ENCODE measurements at places on chromosomes 6 and 20. TPM values are rescaled to one million over a fixed set of nuclear protein-coding genes. Genes with fewer than 3 reads are reported as not detected.

GRCh38 chr6:26251354-26252076 is 113.5 kb upstream of the BTN3A2 start:
- peak; percentile 78 for DNase-seq
- no peaks in the 10 kb centered on the region for H3K27me3 ChIP-seq
- no peaks in the 10 kb centered on the region for H3K36me3 ChIP-seq
- H3K27ac ChIP-seq, result peak overlapping the region; percentile 91

DNA sequence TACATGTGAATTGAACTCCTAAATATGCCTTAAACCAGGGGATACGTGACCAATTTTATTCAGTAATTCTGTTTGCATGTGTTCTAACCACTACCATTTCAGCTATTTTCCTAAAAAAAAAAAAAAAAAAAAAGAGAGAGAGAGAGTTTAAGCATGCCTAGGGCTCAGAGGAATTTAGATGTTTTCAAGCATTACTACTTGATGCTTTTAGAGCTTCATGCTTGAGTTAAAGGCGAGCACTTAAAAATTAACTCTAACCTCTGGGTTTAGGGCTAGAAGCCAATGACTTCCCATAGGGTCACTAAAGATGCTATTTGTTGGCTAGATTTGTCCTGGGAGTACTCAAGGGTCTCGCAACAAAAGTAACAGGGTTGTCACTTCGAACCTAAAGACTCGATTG is 217.7 kb downstream of the ATXN1 start:
- DNase-seq, result no peak
- H3K36me3 ChIP-seq, result no peaks in the 10 kb centered on the region
- H3K27ac ChIP-seq, result no peak overlapping the region
- H3K4me3 ChIP-seq, result no peak overlapping the region

GRCh38 chr20:48230216-48230615 is 444.9 kb upstream of the SULF2 start:
- no peak for DNase-seq
- no peak overlapping the region for H3K4me3 ChIP-seq
- H3K27me3 ChIP-seq, result peaks cover 10% of the 10 kb centered on the region
- no peaks in the 10 kb centered on the region for H3K36me3 ChIP-seq

- H3K4me1 ChIP-seq, result peaks cover 4% of the 10 kb centered on the region
Measured at GRCh38 chr6:124970243-124970642, 8.0 kb downstream of the RNF217 start.

DNA sequence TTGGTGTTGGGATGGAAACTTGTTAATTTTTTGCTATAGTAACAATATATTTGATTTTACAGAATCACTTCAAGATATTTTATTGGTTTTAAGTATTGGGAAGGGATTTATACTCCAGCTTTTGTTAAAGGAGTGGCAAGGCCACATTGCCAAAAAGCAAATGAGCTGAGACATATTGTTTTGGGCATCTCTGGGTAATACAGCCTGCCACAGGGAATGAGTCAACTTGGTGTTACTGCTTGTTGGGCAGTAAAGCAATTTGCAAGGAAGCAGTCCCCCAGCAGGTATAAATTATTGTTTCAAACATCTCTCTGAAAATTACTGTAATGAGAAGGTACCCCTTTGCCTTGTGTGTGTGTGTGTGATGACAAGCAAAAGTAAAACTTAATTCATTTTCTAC is 868.3 kb upstream of the FLRT3 start:
- no peak for DNase-seq
- no peaks in the 10 kb centered on the region for H3K36me3 ChIP-seq

DNA sequence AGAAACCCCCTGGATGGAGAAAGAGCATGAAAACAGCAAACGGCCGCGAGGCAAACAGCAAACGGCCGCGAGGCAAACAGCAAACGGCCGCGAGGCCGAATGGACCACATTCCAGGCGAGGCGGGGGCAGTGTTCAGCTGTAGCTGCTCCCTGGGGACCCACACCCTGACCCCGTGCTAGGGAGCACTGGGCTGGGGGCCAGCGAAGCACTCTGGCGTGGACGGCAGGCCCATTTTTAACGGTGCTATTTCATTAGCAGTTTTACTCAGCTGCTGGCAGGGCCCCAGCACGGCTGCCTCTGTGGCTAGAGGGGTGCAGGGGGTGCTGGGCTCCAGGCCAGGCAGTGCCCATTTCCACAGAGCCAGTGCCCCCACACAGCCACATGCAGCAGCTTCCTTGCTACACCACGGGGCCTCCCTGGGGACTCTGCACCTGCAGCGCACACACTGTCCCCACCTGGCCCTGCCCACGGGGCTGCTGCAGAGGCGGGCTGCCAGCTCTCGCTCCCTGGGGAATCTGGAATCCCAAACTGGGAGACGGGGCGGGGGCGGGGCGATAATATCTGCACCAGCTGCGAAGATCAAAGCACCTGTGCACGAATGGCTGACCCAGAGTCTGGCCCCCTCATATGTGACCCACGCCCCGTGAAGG is 35.6 kb upstream of the SLCO4A1 start:
- H3K36me3 ChIP-seq, result no peaks in the 10 kb centered on the region
- peaks cover 5% of the 10 kb centered on the region for H3K4me1 ChIP-seq
- no peak for DNase-seq
- no peak overlapping the region for H3K4me3 ChIP-seq

DNA sequence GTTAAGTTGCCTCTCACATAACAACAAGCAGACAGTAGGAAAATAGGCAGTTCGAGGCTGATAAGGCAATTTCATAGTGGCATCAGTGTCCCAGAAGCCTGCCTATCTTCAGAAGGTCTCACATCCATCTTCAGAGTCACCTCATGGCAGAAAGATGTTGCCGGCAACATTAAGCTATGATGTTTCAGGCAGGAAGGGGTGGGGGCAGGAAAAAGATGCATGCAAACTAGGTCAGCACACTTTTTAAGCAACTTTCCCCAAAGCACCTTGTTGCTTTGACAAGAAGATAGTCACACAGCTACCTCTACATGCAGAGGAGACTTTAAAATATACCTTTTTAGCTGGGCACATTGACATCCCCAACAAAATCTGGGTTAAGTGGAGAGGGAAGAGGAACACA is 43.2 kb upstream of the SMIM8 start:
- no peak for DNase-seq
- no peaks in the 10 kb centered on the region for H3K36me3 ChIP-seq
- H3K27ac ChIP-seq, result no peak overlapping the region
- no peak overlapping the region for H3K4me3 ChIP-seq

GRCh38 chr6:35376281-35376680 is 33.9 kb downstream of the PPARD start:
- H3K27me3 ChIP-seq, result no peaks in the 10 kb centered on the region
- no peak overlapping the region for H3K4me3 ChIP-seq
- DNase-seq, result no peak
- no peak overlapping the region for H3K27ac ChIP-seq
- no peaks in the 10 kb centered on the region for H3K36me3 ChIP-seq

DNA sequence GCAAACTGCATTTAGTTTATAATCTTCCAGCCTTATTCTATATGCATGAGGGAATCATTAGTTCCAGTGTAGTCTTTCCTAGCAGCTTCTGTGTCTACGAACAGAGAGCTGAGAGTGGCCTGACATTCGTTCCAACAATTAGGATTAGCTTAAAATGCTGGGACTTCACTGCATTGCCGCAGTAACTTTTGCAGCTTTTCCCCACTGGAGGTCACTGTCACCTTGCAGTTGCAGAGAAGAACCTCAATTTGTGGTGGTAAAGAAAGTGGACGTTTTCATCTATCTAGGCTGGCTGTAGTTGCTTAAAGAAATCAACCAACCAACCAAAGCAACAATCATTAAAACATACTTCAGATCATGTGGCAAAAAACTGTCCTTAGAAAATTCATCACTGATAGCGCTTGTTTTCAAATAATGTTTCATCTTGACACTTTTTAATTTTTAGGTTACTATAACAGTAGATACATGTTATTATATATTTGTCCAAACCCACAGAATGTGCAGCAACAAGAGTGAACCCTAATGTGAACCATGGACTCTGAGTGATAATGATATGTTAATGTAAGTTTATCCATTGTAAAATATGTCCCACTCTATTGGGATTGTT is 12.2 kb downstream of the MYLK4 start:
- H3K27me3 ChIP-seq, result no peaks in the 10 kb centered on the region
- H3K4me1 ChIP-seq, result peaks cover 31% of the 10 kb centered on the region
- H3K36me3 ChIP-seq, result no peaks in the 10 kb centered on the region
- no peak overlapping the region for H3K4me3 ChIP-seq

DNA sequence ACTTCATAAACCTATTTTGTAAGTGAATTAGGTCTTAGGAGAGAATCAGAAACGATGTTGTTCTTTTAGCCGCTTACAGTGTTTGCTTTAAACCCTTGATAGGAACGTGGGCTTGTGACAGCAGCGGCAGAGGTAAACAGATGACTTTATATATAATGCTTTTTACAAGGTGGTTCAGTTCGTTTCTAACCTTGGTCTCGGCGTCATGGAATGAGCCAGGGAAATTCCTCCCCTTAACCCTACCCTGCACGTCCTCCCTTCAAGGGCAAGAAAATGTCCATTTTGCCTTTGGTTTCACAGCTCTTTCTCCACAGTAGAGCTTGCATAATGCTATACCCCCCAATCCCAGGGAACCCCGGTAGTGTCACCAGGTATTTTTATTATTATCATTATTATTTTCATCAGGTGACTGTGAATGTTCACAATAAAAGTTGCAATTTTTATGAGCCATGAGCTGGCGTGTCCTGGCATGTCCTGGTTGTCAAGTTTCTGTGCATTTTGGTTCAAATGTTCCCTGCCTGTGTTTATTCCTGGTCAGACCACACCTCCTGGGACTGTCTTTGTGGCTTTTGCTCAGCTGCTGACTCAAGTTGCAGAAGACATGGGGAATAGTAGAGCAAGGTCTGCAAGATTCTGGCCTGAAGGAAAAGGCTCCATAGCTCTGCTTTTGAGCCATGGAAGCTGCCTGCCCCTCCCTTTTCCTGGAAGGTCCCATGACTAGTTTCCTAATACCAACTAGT is 112.8 kb upstream of the BMP2 start:
- no peaks in the 10 kb centered on the region for H3K36me3 ChIP-seq
- H3K27me3 ChIP-seq, result no peaks in the 10 kb centered on the region
- no peak overlapping the region for H3K4me3 ChIP-seq
- no peak overlapping the region for H3K27ac ChIP-seq
- no peaks in the 10 kb centered on the region for H3K4me1 ChIP-seq

DNA sequence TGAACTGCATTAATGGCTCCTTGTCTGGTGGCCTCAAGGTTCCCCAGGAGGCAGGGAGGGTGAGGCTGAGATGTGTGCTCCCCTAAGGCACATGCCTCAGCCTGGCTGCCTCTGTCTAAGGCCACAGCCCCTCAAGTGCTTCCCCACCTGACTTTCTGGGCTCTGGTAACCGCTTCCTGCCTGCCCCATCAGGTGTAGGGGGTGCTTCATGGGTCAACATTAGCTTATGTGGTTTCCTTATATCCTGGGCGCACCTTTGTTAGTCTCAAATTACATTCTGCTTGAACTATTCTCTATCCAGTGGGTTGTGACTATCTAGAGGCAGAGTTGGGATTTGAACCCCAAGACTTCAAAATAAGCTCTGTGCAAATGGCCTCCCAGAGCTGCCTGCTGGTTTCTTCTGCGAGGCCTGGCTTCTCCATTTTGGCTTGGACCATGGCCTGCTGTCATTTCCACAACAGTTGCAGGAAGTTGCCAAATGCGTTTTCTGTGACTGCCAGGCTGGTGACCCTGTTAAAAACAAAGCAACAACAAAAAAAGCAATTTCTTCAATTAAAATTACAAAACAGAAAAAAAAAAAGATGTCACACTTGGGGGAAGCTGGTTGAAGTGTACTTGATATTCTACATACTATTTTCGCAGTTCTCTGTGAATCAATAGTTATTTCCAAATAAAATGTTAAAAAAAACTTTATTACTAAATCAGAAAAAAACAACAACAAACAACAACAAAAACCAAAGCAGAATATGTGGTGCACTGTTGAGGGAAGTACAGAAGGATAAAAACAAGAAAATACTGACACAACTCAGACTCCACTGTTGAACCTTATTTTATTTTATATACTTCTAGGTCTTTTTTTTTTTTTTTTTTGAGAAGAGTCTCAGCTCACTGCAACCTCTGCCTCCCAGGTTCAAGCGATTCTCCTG is 20.0 kb upstream of the ZNFX1 start:
- DNase-seq, result no peak
- no peak overlapping the region for H3K27ac ChIP-seq
- no peak overlapping the region for H3K4me3 ChIP-seq

Gene DST
- 21.8 TPM for total RNA-seq

Gene GGTLC1
- total RNA-seq, result not detected

Gene PRDM13
- not detected for total RNA-seq

Gene DEFB132
- total RNA-seq, result not detected

Measured in K562 (cell line).